HuH-7.5 (cell line): ENCODE measurements at places on chromosomes 12 and 14.
A peak's percentile ranks its signal among the peaks of the same experiment; 100 is the strongest.

GRCh38 chr12:130357241-130357640, 19.6 kb downstream of the PIWIL1 start:
- no peak for DNase-seq

GRCh38 chr12:68978678-68979077, 45.7 kb upstream of the CPM start:
- no peak for DNase-seq

- DNase-seq, result no peak
Observed at GRCh38 chr14:89723930-89724627, 230.5 kb downstream of the EFCAB11 start.

GRCh38 chr12:32126720-32127119, 20.1 kb downstream of the BICD1 start:
- DNase-seq, result no peak

DNA sequence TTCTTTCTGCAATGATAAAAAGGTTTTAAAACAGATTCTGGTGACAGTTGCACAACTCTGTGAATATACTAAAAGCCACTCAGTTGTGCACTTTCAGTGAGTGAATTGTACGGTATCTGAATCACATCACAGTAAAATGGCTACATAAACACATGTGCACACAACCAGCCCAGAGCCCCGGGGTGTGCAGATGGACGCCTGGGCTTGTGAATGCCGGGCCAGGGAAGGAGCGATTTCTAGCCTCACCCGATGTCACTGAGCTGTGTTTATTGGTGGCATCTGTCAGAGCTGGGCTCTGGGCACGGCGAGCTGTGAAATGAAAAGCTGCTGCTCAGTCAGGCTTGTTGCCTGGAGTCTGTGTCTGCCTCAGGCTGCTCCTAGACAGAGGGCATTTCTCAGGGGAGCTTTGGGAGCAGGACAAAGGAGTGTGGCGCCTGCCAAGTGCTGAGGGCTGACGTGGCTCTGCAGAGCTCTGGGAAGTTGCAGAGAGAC, 25.9 kb downstream of the RHOF start:
- no peak for DNase-seq

DNA sequence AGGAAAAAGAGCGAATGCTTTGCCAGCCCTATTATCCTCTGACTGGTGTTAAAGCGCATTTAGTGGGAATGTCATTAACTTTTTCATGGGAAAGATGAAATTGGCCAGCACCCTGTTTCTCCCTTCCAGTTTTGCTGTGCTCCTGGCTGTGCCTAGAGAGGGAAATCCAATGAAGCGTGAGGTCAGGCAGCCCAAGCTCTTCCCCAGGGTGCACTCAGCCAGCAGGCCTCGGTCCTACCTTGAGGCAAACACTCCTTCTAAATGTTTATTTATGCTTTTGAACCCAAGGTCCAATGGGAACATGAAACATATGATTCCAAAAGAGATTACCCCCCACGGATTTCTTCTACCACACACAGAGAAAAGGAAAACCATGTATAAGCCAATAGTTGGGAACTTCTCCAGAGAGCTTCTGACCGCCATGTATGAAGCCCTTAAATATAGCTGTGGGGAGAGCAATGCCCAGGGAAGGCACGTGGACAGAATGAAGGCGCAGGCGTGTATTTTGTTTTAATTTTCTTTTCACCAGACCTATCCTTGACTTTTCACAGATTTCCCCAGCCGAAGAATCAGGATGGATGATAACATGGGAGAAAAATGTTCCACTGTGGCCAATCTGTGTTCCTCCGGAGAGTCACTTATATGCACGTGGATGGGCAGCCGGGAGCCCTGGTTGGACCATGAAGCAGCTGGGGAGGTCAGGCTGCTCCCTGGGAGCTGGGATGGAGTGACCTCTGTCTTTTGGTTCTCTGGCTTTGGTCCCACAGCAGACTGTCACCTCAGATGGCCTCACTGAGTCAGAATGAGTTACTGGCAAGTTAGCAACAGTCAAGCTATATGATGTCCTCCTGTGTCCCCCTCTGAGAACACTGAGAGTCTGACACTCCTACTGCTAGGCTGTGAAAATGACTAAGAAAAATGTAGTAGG, 37.3 kb downstream of the GPR135 start:
- no peak for DNase-seq

- no peak for DNase-seq
Observed at GRCh38 chr12:80299976-80300375, 144.1 kb upstream of the PTPRQ start.

GRCh38 chr12:52207106-52207505, 15.3 kb upstream of the KRT80 start:
- DNase-seq, result no peak

DNA sequence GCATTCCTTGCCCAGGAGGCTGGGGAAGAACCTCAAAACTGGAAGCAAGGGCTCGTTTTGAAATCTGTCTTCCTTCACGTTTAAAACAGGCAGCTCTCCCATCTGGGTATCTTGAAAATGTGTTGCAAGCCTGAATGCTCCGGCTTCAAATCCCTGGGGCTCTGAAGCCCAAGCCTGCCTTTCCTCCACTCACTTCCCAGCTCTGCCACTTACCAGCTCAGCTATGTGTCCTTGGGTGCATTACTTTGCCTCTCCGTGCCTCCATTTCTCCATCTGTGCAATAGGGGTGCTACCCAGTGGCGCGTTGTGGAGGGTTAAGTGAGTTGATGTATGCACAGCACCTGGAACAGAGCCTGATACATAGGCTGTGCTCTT, 97.6 kb downstream of the GCH1 start:
- DNase-seq, result no peak

- no peak for DNase-seq
Observed at GRCh38 chr14:66081594-66082376, 404.4 kb upstream of the CCDC196 start.

- no peak for DNase-seq
Observed at GRCh38 chr12:80033448-80033847, 65.9 kb upstream of the OTOGL start.

DNA sequence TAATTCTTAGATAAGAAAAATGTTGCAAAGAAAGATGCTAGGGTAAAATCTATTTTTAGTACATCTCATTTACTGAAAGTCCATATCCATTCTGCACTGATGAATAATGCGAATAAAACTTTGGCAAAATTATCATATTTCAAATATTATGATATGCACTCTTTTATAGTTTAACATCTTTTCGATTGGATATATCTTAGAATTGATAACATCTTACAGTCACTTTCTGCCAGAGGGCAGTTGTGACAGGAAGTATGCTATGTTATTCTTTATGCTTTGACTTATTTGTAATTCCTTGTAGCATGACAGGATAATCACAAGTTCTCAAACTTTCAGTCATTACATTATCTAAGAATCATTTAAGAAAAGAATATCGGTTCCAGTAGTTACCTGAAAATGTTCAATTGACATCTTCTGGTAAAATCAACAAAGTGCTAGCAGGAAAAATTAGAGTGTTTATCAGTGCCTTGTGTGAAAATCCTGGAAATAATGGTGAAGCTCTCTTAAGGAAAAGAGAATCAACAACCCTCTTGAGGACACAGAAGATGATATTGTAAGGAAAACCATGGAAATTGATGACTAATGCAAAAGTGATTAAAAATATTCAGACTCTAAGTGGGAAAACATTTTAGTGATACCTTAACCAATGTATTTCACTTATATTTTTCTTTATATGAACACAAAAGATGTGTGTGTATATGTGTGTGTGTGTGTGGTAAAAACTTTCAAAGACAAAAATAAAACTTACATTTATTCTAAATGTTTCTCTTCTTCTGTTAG, 95.5 kb downstream of the SLC6A15 start:
- no peak for DNase-seq

- DNase-seq, result no peak
Observed at GRCh38 chr12:4506870-4507269, 31.8 kb upstream of the RAD51AP1 start.

- no peak for DNase-seq
Observed at GRCh38 chr12:88844426-88844825, 264.2 kb upstream of the KITLG start.

DNA sequence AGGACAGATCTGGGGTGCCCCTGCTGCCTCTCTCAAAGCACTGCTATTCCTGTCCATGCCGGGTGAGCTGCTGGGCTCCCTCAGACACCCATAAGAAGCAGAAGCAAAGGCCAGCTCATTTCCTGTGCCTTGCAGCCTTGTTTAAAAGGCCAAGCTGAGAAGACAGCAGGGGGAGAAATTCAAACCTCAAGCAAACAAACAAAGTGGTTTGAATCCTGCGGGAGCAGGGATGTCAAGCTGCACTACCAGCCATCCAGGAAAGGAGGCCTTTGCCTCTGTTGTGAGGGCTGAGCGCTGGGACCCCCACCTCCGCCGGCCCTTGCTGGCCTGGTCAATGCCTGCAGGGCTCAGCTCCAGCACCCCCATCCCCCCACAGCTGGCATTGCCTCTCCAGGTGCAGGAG, 176.5 kb downstream of the PIWIL1 start:
- no peak for DNase-seq

DNA sequence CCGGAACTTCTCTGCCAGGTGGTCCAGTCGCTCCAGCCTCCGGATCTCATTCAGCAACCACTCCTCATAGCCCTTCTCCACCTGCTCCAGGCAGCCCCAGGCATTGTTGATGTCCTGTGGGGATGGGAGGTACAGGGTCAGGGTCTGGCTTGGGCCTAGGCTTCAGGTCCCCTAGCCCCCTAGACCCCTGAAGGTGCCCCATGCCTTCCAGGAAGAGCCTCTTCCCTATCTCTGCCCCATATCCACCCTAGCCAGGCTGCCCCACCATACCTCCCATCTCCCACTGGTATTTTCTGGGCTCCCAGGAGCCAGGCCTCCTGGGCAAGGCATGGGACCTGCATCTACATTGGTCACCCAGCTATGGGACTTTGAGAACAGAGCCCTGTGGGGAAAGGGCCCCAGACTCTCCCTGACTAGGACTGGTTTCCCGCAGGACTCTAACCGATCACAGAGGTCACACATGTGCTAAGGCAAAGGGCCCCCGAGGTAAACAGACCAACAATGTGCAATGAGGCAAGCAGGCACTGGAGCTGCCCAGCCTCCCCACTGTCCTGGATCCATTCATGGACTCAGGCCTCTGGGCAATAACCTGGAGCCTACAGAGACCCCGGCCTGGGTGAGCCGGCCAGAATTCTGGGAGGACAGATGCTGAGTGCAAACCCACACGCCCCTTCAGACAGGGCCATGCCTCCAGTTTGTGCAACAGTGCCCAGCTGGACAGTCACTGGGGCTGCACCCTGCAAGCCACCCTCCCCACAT, 88.8 kb downstream of the ACTN1 start:
- no peak for DNase-seq

DNA sequence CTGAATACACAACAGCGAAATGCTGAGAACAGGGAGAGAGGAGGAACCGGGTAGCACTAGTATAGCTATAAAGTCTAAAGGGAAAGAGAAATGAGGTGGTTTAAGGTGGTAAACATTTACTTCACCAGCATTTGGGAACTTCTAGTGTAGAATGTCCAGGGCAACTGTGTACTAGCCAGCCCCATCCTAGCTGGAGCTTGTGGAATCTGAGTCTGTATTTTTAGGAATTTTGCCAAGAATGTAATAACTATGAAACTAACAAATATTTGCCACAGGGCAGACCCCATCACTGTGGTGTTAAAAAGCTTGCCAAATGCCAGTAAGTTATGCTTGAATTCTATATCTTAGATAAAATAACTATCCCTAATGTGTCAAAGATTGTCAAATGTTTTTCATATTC, 398.9 kb upstream of the MIS18BP1 start:
- DNase-seq, result no peak

GRCh38 chr12:93950311-93950710, 198.1 kb upstream of the PLXNC1 start:
- no peak for DNase-seq

GRCh38 chr14:79605849-79606248, 605.5 kb downstream of the DIO2 start:
- DNase-seq, result no peak

- DNase-seq, result no peak
Observed at GRCh38 chr12:121170151-121170550, 37.5 kb downstream of the P2RX7 start.

DNA sequence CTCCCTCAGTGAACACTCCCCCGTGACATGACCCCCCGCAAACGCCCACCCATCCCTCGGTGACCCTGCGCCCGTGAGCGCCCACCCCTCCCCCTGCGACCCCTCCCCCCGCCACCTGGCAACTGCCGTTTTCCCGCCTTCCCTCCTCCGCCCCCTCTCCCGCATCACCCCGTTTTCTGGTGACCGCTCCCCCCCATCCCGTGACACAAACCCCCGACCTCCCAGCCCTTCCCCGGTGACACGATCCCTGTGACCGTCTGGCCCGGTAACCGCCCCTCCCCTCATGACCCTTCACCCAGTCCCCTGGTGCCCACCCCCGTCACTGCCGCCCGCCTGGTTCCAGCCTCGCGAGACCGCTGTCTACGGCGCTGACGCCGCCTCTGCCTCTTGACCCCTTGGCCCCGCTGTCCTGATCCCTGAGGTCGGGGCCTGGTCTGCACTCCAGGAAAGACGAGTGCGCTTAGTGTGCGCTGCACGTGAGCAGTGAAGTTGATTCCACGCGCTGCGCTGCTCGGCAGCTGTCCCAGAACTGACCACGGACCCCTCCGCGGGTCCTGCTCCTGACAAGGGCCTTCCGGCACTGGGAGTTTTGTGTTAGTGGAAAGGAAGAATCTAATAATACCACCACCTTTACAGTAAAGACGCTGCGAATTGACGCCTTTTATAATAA, 59.4 kb downstream of the DDX51 start:
- DNase-seq, result peak; percentile 85

- no peak for DNase-seq
Observed at GRCh38 chr12:91094032-91094662, 17.1 kb downstream of the LUM start.

GRCh38 chr14:68787092-68787992, 5.5 kb downstream of the ZFP36L1 start:
- DNase-seq, result no peak

- peak; percentile 44 for DNase-seq
Observed at GRCh38 chr12:122946690-122947341, 19.4 kb downstream of the ABCB9 start.

DNA sequence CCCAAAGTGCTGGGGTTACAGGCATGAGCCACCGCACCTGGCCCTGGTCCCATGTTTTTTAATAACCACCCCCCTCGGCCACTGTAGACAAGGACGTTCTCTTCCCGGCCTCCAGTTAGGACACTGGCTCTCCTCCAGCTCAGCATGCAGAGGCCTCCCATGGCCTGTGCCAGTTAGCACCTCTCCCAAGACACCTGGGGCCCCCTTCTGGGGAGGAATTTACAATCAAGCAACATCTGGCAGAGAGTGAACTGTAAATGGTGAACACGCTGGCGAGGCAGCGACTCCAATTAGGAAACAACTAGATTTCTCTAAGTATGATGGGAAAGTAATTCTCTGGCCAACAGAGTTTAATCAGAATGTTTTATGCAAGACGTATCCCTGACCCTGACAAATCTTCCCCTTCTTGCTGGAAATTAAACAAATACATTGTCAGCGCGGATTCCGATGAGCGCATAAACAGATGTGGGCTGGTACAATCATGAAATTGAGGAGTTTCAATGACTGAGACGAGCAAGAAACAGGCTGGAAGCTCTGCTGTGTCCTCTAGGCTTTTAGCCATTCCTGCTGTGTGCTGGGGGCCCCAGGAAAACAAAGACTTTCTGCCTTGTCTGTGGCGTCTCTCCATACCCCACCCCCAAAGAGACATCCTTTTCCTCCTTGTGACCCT, 61.7 kb upstream of the DLK1 start:
- no peak for DNase-seq

GRCh38 chr12:121495746-121496145, 85.1 kb downstream of the KDM2B start:
- DNase-seq, result no peak

- DNase-seq, result no peak
Observed at GRCh38 chr14:101819251-101819990, 57.9 kb downstream of the PPP2R5C start.

GRCh38 chr14:98897605-98898309, 374.2 kb downstream of the BCL11B start:
- DNase-seq, result no peak
